Hair follicular keratinocyte (primary cell): ENCODE measurements at places on chromosomes 6 and 20. TPM values are rescaled to one million over a fixed set of nuclear protein-coding genes. Genes with fewer than 3 reads are reported as not detected.

Gene OR2J3
- not detected in 2 replicates for total RNA-seq

Gene ANKRD66
- not detected in 2 replicates for total RNA-seq

Gene GMPR
- 0.04 TPM in 1 of 2 replicates, not detected in the other for total RNA-seq

Gene CSE1L
- total RNA-seq, result 92.0 and 186 TPM in 2 replicates

Gene TNFRSF21
- 27.8 and 47.2 TPM in 2 replicates for total RNA-seq

Gene EEF1A2
- not detected in 2 replicates for total RNA-seq

Gene LY86
- not detected in 2 replicates for total RNA-seq

Gene MOG
- not detected in 2 replicates for total RNA-seq

Gene APOBEC2
- not detected in 2 replicates for total RNA-seq
